COLO829 (cell line): ENCODE measurements at places on chromosomes 6 and 20.

GRCh38 chr20:37564016-37564387, 36.3 kb upstream of the BLCAP start:
- DNase-seq, result no peak

GRCh38 chr6:39884696-39885095, 49.6 kb downstream of the MOCS1 start:
- DNase-seq, result no peak

DNA sequence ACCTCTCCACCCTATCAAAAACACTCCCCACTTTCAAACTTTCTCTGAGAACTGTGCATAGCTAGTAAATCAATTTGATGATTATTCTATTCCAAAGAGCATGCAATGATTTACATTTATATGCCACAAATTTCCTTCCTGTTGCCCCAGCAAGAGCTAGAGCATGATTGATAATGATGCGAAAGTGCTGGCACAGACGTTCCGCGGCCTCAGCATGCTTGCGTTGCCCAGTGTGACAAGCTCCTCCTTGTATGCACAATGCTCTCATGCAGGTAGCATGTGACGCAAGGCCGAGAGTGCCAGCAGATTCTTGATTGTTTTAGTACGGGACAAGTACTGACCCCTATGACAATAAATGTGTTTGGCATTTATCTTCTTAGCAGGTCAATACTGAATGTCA, 696.3 kb upstream of the SLC35B3 start:
- no peak for DNase-seq

DNA sequence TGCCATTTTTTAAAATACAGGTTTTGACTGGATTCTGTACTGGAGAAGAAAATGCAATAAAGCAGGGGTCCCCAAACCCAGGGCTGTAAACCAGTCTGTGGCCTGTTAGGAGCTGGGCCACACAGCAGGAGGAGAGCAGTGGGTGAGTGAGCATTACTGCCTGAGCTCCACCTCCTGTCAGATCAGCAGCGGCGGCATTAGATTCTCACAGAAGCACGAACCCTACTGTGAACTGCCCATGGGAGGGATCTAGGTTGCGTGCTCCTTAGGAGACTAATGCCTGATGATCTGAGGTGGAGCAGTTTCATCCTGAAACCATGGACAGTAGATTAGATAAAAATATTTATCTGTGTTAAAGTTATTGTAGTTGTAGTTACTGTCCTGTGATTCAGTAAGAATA, 21.1 kb upstream of the FBXO9 start:
- no peak for DNase-seq

- DNase-seq, result peak; percentile 57
Observed at GRCh38 chr6:37473364-37474095, 26.2 kb downstream of the CCDC167 start.

DNA sequence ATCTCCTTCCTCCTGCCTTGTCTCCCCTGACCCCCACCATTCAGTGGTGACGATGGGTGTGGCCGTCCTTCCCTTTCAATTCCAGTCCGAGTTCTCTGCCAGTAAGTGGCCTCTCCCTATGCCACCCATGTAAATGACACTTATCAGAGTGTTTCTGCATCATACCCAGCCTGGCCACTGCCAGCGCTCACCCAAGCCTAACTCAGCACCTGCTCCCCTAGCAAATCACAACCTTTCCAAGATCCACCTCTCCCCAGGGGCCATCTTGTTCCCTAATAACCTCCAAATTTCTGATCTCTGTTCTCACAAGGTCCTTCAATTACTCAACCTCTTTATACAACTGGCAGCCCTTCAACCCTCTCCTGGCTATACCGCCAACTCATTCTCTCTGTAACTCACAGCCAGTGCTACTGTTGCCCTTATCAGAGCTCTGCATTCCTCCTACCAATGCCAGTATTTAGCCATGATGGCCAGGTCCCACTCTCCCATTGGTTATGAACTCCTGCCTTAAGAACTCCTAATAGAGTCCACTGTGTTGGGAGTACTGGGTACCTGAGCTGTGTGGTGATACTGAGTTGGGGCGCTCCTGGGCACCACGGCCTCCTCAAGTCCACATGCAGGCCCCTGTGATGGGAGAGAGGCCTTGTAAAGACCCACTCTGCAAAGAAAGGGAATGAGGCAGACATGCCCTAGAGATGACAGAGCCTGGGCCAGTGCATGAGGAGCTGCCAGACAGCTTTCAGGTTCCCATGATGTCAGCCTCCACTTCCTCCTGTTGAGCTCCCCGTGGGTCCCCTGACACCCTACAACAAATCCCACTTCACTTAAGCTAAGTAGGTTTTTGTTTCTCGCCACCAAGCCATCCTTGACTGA, 187.4 kb upstream of the RREB1 start:
- no peak for DNase-seq

GRCh38 chr20:51486197-51487005, 56.1 kb downstream of the NFATC2 start:
- DNase-seq, result peak; percentile 54

- DNase-seq, result peak; percentile 28
Observed at GRCh38 chr6:15148356-15148946, 97.4 kb upstream of the JARID2 start.

GRCh38 chr6:4274382-4275082, 139.2 kb upstream of the ECI2 start:
- no peak for DNase-seq

DNA sequence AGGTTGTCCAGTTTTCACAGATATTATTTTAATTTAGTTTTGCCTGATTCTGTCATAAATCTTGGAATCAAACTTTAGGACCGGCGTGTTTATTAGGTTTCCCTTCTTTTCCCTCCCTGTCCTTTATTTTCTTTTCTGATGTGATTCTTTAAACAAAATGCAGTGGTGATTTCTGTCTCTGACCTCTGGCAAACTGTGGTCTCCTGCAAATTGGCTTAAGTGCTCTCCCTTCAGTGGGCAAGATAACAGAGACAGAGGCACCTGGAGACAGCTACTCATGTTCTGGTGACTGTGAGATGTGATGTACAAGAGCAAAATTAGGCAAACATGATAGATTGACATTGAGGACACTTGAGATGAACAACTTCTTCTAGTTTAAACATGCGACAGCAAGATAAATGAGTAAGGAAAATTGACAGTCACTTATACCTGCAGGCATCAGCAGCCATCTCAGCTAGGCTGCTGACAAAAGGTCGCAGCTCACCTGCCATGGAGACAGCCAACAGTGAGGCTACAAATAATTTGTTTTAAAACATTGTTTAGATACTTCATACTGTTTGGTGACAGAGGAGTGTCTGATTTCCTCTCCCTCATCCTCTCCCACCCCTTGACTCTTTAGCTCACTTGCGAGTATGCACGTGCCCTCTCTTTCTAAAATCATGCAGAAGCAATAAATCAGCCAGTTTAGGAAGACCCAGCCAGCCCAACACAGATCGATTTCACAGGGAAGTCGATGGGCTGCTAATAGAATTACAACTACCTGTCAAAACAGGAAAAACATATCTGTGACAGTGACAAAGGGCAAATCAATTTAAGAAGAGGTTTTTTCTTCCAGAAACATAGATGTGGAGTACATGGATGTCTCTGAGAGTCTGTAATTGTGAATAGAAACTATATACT, 63.4 kb upstream of the MAP3K7 start:
- DNase-seq, result no peak

DNA sequence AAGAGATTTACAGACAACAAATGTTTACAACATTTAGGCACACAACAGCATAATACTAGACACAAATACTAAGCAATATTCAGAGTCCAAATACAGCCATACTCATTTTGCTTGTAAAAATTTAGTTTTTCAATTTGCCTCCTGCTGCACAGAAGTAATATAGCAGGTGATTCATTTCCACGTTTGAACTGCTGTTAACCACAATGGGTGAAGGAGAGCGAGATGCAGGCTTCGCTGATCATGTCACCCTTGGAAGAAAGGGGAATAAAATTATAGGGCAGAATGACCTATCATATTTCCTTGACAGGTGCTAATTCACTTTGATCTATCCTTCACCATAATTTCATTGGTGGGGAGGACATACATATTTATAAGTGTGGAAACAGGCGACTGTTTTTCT, 643.8 kb upstream of the AGPAT4 start:
- DNase-seq, result no peak

GRCh38 chr20:24990810-24991252, 1.7 kb downstream of the APMAP start:
- DNase-seq, result no peak

- DNase-seq, result no peak
Observed at GRCh38 chr6:159788276-159788675, 1.1 kb downstream of the TCP1 start.

DNA sequence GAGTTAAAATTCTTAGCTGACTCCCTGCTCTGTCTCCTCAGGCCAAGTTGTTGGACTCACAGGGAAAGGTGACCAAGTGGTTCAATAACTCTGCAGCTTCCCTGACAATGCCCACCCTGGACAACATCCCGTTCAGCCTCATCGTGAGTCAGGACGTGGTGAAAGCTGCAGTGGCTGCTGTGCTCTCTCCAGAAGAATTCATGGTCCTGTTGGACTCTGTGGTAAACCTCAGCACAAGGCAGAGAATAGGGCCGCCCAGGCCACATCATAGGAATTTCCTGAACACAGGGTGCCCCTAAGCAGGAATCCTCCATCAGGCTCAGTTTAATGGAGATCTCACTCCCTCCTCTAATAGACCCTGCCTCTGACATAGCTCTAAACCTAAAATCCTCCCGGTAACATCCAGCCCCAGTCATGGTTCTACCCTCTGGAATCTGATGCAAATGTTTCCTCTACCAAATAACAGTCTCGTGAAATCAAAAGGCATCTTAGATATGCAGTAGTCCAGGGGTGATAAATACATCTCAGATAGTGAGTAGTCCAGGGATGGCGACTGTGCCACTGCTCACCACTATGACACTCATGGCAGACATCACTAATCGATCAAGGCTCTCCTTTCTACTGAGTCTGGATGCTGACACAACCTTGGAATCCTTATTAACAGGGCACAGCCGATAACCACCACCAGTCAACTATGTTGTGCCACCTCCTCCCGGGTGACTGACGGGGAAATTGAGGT, 18.3 kb downstream of the BPIFB1 start:
- no peak for DNase-seq

GRCh38 chr6:31729979-31730630, 1.0 kb upstream of the DDAH2 start:
- DNase-seq, result no peak

GRCh38 chr20:63640086-63640485, 13.1 kb downstream of the STMN3 start:
- no peak for DNase-seq

DNA sequence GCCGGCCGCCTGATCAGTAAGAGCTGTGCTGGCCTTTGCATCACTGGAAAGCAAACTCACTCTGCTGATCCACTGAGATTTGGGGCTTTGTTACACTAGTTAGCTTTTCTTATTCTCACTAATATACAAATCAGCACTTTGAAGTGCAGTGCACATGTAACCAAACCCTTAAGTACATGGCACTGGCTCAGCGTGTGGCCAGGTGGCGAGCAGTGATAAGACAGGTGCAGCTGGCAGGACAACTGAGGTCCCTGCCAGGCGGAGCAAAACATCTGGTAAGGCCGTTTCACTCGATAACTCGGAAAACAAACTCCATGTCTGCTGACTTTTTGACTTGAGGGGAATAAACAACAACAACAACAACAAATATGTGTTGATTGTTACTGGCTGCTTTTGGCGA, 11.0 kb downstream of the GFRA4 start:
- no peak for DNase-seq

GRCh38 chr6:82268301-82268846, 20.8 kb upstream of the IBTK start:
- DNase-seq, result no peak

DNA sequence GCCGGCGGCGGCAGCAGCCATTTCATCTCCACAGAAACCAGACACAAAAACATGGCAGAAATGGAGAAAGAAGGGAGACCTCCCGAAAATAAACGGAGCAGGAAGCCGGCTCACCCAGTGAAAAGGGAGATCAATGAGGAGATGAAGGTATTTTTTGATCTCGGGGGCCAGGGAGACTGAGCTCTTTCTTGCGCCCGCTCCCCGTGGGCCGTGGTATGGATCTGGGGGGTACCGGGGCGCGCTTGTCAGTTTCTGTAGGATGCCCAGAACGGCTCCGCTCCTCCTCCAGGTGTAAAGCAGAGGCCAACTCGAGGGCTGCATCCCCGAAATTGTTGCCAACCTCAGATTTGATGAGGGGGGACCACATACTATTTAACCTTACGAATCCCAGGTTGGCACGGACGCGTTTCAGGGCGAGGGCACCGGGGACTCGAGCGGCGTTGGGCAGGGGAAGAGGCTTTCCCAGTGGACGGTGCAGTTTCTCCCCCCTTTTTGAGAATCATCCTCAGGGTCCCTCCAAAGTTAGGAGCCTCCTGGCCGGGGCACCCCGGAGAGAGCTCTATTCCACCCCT, 735 bp downstream of the SOBP start:
- no peak for DNase-seq

- DNase-seq, result no peak
Observed at GRCh38 chr20:31811198-31811597, 8.0 kb upstream of the MYLK2 start.

DNA sequence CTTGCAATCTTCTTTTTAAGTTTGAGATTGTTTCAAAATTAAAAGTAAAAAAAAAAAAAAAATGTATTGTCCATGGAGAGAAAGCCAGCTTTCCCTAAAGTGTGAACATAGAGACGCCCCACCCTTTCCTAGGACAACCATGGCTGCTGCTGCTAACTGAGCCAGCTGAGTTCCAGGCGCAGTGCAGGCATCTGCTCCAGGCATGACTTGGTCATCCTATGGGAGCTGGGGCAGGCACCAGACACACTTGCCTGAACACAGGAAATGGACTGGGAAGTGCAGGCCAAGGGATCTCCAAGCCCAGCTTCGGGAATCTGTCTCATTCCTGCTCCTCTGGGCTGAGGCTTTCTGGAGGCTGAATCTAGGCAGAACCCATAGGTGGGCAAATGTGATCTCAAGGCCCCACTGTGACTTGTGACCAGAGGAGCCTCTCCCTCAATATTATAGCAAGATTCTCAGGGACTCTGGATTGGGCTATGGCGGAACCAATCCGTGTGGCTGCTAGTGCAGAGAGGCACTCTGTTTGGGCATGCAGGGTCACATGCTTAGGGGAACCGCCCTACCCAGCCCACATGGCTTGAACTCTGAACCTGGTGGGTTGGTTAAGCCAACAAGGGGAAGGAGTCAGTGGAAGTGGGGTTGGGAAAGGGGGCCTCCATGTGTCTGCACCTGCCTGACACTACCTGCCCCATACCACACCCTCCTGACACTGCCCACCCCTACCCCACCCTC, 138.2 kb upstream of the CST7 start:
- no peak for DNase-seq

DNA sequence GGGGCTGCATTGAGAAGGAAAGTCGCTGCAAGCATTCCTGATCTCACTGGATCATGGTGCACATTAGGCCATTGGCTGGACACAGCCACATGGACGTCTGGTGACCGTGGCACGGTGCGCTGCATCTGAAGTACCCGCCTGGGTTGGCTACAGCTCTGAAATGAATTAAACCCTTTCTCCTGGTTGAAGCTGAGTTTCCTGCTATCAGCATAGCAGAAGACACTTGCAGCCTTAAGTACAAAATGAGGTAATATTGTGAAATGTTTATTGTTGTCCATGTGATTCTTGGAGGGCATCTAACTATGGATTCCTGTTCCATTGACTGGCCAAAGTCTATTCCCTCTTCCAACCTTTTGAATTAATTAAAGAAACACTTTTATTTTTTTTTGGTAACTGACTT, 89.8 kb upstream of the ADTRP start:
- DNase-seq, result no peak
